ENCODE measurements at places on chromosomes 16 and 17. TPM values are rescaled to one million over a fixed set of nuclear protein-coding genes. Genes with fewer than 3 reads are reported as not detected.

DNA sequence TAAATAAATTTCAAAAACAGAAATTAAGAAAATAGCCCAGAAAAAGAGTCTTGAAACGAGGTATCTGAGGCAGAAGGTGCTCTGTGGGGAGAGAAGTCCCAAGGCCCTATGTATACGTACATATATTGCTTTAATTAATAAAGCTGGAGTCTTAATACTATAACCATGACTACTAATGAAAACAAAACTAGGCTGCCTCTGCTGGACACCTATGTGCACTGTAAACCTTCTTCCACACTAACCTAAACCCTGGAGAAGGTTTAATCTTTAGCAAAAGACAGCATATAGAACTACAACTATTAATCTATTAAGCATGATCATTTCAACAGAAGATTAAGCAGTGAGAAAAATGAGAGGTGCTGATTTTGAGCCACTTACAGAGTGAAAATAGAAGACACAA, 153.9 kb upstream of the C17orf78 start:
- no peak for DNase-seq

DNA sequence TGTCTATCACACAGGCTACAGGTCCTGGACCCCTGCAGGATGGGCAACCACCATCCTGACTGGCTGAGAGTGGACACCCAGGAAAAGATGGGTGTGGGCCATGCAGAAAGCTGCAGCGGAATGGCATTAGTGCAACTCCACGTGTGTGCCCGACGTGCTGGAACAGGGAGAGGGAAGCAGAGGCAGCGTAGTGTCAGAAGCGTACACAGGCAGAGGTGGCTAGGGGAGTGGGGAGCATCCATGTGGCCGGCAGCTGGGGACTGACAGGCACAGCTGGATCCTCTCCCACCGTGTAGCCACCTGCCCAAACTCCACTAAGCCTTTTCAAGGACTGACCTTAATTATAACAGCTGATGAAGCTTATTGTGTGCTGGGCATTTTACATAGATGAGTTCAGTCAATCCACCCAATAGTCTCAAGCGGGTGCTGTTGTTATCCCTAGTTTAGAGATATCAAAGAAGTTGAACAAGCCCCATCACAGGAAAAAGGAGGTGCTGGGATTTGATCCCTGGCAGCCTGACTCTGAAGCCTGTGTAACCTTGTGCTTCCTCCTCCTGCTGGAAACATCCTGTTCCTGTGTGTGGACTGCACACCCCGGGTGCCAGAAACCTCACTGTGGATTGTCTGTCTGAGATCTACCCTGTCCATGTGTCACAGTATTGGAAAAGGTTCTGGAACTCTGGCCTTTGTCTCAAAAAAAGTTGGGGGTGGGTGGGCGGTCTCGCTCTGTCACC, 114.0 kb downstream of the PRKCA start:
- no peak for DNase-seq

DNA sequence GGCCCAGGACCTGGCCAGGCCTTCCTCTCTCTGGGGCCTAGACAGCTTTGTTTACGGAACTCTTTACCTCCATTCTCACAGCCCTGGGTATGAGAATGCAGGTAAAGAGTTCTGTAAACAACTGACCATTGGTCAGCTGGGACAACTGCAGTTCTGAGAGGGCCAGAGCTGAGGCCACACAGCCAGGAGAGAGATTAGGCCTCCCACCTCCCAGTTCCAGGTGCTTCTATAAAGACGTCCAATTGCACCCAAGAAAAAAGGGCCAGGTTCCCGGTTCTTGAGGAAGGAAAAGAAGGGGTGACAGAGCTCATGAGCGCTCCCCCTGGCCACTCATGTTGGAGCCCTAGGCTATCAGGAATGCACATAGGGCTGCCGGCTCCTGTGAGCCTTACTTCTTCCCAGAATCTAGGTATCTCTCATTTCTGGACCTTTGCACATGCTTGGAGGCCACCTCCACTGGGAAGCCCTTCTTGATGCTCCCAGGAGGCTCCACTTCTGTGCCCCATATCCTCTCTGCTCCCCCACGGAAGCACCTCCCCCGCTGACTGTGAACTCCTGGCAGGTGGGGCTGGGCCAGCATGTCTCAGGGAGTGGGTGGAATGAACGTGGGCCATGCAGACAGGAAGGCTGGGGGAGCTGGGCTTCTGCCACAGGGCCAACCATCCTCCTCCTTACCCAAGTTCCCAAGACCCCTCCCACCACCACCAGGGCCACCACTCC, 13.1 kb downstream of the CNGB1 start:
- DNase-seq = no peak

- peak; percentile 15 for DNase-seq
Measured at GRCh38 chr16:65622151-65622550, 500.3 kb upstream of the CDH11 start.

DNA sequence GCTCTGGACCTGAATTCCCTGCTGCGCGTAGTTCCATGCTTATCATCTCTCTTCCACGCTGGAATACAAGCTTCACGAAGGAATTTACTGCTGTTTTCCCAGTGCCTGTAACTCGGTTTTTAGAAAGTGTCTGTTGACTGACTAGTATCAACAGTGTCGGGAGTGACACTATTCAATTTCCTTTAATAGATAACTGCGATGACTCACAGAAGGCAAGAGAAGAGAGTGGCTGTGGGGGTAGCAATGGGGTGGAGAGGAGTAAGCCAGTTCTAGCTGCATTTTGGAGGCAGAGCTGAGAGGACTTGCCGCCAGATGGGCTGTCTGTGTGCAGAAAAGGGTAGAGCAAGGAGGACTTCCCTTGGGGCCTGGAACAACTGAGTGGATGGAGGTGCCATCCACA, 25.2 kb downstream of the B4GALNT2 start:
- no peak for DNase-seq

BCL6B gene
- polyA plus RNA-seq = 28.0 TPM

Data from renal cortex interstitium (tissue), 15 donors.